Activated CD8-positive, alpha-beta memory T cell treated with anti-CD3 and anti-CD28 coated beads for 4 hours (primary cell): ENCODE measurements at places on chromosomes 4 and X.

DNA sequence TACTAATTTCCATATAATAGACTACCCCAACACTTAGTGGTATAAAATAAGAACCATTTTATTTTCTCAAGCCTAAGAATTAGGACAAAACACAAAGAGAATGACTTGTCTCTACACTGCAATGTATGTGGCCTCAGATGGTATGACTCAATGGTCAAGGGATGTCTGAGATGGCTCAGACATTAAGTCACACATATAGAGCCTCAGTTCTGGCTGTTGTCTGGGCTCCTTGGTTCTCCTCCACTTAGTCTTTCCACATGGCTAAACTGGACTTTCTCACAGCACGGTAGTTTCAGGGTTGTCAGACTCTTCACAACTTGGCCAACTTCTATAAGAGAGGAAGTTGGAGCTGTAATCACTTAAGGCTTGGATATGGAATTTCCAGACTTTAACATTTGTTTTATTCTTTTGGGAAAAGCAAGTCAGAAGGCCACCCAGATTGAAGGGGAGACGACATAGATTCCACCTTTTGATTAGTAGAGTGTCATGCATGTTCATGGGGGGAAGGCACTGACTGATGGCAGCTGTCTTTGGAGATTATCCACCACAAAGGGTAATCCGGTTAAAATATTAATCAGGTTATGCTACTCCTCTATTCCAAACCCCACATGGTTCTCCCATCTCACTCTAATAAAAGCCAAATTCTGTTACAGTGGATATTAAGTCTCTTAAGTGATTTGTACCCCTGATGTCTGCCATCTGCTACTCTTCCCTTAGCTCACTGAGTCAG is 9.4 kb downstream of the IL15 start:
- DNase-seq: no peak

- no peak for DNase-seq
Measured at GRCh38 chr4:74370912-74371311, 6.0 kb downstream of the EREG start.

- DNase-seq: no peak
Measured at GRCh38 chr4:155544547-155544946, 122.1 kb upstream of the GUCY1A1 start.

DNA sequence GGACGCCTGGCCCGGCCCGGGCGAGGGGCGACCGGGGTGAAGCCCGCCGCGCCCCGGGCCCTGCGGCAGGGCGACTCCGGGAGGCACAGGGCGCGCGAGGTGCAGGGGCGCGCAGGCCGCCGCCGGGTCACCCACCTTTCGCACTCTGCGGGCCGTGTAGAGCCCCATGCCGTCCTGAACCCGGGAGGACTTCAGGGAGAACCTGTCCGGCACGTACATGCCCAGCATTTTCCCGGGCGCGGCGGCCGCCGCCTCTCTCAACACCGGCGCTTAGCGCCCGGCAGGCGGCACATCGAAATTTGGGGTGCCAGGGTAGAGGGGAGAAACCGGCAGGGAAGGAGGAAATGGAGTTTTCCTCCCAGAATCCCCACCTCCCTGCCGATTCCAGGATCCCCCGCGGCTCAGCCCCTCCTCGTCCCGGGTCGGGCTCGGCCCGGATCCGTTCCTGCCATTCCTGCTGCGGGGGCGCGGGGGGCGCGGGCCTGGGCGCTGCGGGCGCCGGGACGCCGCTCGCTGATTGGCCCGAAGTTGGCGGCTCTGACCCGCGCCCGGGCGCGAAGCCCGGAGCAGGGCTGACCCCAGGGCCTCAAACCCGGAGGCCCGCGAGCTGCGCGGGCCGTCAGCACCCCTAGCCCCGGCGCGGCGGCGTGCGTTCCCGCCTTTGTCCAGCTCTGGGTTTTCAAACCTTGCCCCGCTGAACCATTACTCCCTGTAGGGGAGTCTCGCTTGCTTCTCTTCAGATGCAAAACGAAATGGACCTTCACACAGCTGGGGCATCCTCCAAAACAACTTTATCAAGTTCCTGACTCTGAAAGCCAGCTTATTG is at the start of gene PRDM5:
Gene PRDM5 (minus strand): TSS at position 346 of the 826 bp plus-strand sequence. CDS start 118 bp downstream, at position 228.
- DNase-seq: no peak
